Activated naive CD8-positive, alpha-beta T cell treated with anti-CD3 and anti-CD28 coated beads for 36 hours (primary cell): ENCODE measurements at places on chromosomes 12 and 14. TPM values are rescaled to one million over a fixed set of nuclear protein-coding genes. Genes with fewer than 3 reads are reported as not detected.

TMPRSS12 gene
- not detected for total RNA-seq

FOXM1 gene
- 86.5 TPM for total RNA-seq

DNA sequence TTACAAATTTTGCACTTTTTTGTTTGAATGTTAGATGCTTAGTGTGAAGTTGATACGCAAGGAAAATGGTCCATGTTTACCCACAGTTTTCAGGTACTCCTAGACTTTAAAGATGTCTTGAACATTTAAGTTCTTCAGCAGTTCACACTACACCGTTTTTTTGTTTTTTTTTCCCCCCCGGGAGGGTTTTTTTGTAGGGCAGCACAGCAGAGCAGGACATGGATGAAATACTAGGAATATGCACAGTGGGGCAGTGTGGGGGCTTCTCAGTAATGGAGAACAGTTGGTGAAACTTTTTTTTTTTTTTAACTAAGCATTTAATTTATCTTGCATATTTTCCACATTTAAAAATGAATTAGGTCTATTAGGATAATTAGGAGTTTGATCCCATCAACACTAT is 4.9 kb downstream of the RAN start:
- H3K4me3 ChIP-seq, result no peak overlapping the region
- H3K27ac ChIP-seq, result peak overlapping the region; percentile 47
- peaks cover 5% of the 10 kb centered on the region for H3K27me3 ChIP-seq
- peaks cover 55% of the 10 kb centered on the region for H3K4me1 ChIP-seq
- DNase-seq, result no peak
- peaks cover 52% of the 10 kb centered on the region for H3K36me3 ChIP-seq

DNA sequence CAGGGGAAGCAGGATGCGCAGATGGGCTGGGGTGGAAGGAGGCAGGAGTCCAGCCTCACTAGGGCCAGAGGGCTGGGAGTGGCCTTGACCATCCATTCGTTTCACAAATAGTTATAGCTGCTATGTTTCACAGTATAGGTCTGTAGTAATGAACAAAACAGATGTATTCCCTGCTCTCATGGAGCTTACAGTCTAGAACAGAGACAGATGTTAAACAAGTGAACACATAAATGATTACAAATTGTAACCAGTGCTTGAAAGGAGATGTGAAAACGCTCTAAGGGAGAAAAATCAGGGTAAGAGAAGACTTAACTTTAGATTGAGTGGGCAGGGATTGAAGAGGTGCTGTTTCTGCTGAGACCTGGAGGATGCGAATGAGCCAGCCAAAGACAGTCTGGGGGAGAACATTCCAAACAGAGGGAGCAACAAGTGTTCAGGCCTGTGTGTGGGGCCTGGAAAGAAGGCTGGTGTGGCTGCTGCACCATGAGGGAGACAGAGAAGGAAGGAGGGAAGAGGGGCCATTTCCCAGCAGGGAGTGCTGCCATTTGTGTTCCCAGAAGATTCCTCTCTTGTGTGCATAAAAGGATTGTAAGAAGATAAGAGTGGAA is 14.6 kb downstream of the CFAP251 start:
- H3K36me3 ChIP-seq, result peaks cover 4% of the 10 kb centered on the region
- H3K4me1 ChIP-seq, result peaks cover 7% of the 10 kb centered on the region
- no peak overlapping the region for H3K27ac ChIP-seq
- DNase-seq, result no peak

GRCh38 chr12:40203060-40203430 is 21.8 kb upstream of the LRRK2 start:
- H3K4me1 ChIP-seq, result peaks cover 3% of the 10 kb centered on the region
- H3K27me3 ChIP-seq, result no peaks in the 10 kb centered on the region
- H3K27ac ChIP-seq, result no peak overlapping the region
- H3K4me3 ChIP-seq, result no peak overlapping the region
- H3K36me3 ChIP-seq, result no peaks in the 10 kb centered on the region

SLC25A3 gene
- 762 TPM for total RNA-seq

GRCh38 chr12:101891462-101891971 is 14.1 kb downstream of the DRAM1 start:
- H3K4me3 ChIP-seq, result no peak overlapping the region
- peaks cover 2% of the 10 kb centered on the region for H3K4me1 ChIP-seq
- peaks cover 6% of the 10 kb centered on the region for H3K36me3 ChIP-seq
- no peak for DNase-seq
- no peaks in the 10 kb centered on the region for H3K27me3 ChIP-seq

TAS2R30 gene
- total RNA-seq, result 0.97 TPM
